ENCODE measurements at places on chromosomes 2 and 18.

GRCh38 chr2:72109291-72109690 is 38.4 kb downstream of the CYP26B1 start:
- DNase-seq = no peak

- peak; percentile 19 for DNase-seq
Observed at GRCh38 chr2:61978522-61978921, 73.0 kb downstream of the COMMD1 start.

- no peak for DNase-seq
Observed at GRCh38 chr18:11665587-11665986, 23.5 kb upstream of the GNAL start.

GRCh38 chr2:173496746-173497145 is 142.1 kb downstream of the CDCA7 start:
- DNase-seq = peak; percentile 60

- DNase-seq = no peak
Observed at GRCh38 chr2:64487256-64488049, 33.5 kb downstream of the LGALSL start.

Measured in HCEC 1CT (cell line).